ENCODE measurements at places on chromosomes 16 and 17.

DNA sequence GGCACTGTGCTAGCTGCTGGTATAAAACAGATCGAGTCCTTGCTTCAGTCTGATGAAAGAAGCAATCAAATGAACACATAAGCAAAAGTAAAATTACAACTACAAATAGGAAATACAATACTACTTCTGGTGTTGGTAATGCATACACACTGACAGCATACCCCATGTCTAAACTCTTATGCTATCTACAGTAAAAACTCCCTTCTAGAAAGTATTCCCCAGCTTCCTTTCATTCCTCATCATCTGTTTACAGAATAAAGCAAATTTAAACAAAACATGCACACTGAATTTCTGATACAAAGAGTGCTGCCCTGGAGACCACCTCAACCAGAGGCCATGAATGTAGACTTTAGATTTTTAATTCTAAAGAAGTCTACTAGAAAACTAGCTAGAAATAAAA lies 109.6 kb downstream of the SSH2 start:
- DNase-seq: no peak

DNA sequence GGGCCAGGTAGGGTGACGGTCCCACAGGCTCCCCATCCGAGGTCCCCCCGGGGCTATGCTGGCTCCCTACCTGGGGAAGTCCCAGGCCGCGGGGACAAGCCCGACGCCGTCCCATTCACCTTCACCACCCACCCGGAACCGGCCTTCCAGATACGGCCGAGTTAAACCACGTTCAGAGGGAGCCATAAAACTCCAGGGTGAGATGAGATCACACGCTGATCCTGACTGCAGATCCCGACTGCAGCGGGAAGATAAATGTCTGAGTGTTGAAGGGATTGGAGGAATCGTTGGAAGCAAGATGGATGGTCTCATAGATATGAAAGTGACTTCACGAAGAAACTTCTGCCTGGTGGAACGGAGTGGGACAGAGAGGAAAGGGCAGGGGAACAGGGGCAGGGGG lies 13.6 kb upstream of the C1QTNF8 start:
- DNase-seq: no peak

DNA sequence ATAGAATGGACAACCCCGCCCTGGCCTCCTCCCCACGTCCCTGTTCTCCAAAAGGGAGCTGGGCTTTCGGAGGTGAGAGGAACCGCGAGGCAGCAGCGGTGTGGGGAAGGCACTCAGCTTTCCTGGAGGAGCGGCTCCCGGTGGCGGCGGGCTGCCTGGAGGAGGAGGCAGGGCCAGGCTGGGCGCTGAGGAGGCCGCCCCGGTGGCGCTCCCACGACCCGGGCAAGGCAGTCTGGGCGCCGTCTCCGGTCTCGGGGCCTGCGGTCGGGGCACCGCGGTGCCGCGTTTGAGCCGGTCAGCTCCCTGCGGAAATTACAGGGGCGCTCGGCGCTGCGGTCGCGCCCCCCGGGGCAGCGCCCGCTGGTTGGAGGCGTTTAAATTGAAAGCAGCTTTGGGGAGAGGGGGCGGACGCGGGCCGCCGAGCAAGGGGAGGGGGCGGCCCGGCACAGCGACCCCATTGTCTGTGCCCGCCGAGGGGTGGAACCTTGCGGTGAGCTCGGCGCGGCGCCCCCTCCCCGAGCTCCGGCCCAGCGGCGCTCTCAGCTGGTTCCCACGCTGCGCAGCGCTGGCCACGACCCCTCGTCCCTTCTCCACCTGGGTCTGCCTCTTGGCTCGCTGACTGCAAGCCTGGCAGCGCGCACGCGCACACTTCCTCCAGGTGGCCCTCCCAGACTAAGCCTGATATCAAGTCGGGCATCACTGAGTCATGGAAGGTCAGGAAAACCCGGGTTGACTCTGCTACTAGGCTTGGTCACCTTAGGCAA lies 58.7 kb upstream of the DLX4 start:
- DNase-seq: no peak

- no peak for DNase-seq
Measured at GRCh38 chr16:49652456-49653172, 203.3 kb downstream of the ZNF423 start.

DNA sequence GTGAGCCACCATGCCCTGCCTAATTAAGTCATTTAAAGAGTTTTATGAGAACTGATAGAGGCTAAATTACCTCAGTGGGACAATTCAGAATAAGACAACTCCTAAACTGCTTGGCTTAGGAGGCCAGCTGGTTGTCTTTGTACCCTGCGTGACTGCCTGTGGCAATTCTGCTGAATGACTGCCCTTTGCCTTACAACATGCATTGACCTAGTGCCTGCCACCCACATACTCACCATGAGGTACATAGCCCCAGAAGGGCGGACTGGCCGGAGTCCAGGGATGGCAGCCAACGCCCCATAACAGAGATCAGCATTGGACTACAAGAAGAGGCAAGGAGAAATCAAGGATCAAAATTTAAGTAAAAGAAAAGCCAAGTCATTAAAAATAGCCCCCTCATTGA lies 7.3 kb downstream of the TAT start:
- DNase-seq: no peak

DNA sequence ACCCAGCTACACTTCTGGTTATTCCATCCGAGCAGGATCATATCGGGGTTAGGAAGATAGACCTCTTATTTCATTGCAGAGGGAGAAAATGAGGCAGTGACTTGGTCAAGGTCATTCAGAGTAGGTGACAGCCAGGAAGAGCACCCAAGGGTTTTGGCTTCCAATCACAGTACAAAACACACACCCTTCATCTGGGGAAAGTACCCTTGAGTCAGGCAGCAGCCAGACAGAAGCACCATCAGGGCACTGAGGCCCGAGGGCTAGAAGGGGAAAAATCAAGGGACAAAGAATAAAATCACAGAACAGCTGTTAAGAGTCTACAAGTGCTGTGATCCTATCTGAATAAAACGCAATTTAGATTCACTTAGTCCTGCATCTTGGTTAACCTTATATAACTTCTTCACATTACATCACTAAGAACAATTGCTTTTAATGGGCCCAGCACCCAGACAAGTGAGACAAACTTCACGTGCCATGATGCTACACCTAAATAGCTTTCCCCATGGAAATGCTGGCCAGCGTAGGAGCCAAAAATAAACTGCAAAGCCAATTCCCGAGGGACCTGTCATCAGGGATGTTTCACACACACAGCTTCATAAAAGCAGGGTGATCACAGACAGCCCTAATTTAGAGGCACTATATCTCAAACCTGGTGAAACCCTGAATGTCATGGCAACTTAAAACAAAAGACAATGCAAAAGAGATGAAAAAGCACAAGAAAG lies 4.9 kb downstream of the UBE2O start:
- no peak for DNase-seq

Measured in activated CD4-positive, alpha-beta T cell treated with anti-CD3 and anti-CD28 coated beads for 1 hour (primary cell).